ENCODE measurements at places on chromosomes 3 and 15. TPM values are rescaled to one million over a fixed set of nuclear protein-coding genes. Genes with fewer than 3 reads are reported as not detected.

DNA sequence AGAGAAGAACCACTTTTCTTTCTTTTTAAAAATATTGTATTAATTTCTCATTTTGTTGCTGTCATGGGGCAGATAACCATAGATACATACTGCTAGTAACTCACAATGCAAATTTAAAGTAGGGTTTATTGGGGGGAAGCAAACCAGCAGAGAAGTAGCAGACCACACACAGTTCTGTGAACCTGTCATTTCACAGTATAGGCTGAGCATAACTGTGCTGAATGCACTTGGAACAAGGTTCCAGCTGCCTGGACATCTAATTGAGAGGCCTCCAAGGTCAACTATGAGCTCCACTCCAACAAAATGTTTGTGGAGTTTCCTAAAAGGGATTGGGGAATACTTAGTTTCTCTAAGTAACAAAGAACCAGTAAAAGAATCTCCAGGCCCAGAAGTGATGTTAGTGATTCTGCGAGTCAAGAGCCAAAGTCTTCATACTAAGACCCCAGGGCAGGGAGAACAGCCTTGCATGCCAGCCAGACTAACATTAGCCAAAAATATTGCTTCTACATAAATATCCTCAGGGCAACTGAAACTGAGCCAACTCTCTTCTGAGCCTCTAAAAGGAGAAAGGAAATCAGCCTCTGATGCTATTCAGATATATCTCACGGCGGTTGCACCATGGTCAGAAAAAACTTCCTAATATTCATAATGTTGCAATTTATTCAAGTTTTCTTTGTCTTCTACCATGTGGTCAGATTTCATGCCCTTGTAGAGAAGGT, 856.4 kb upstream of the ALCAM start:
- no peak for DNase-seq

GRCh38 chr15:35062738-35063099, 22.4 kb downstream of the NANOGP8 start:
- no peak for DNase-seq

RGMA gene
- 0.90 TPM for total RNA-seq

DNA sequence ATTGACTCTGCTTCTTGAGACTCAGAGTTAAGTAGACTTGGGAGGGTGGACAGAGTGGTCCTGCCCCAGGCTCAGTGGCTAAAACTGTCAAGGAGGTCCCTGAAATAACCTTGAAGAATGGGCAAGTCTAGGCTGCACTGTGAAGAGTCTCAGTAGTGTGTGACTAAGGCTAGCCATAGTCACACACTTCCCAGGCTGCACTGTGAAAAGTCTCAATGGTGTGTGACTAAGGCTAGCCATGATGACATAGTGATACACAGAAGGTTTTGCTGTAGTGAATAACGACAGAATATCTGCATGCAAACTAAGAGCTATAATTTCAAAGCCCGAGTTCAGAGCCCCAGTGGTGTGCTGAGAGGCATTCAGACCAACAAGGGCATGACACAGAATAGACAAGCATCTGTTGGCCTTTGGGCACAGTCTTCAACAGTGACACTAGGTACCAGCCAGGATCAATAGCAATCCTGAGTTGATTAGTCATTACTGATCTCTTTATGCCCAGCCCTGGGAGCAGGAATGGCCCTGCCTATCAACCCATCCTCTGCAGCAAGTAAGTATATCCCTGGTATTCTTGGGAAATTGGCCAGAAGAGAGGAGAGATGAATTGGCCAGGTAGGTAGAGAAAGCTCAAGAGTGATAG, 72.4 kb upstream of the BBX start:
- no peak for DNase-seq

TM4SF18 gene
- total RNA-seq = 2.1 TPM

DNA sequence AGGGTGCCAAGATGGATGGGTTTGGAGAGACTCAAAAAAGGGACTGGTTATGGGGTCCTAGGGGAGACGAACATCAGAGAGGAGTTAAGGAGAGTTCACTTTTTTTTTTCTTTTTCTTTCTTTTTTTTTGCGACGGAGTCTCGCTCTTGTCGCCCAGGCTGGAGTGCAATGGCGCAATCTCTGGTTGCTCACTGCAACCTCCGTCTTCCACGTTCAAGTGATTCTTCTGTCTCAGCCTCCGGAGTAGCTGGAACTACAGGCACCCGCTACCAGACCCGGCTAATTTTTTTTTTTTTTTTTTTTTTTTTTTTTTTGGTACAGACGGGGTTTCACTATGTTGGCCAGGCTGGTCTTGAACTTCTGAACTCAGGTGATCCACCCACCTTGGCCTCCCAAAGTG, 1.2 kb downstream of the SPINT1 start:
- no peak for DNase-seq

DNA sequence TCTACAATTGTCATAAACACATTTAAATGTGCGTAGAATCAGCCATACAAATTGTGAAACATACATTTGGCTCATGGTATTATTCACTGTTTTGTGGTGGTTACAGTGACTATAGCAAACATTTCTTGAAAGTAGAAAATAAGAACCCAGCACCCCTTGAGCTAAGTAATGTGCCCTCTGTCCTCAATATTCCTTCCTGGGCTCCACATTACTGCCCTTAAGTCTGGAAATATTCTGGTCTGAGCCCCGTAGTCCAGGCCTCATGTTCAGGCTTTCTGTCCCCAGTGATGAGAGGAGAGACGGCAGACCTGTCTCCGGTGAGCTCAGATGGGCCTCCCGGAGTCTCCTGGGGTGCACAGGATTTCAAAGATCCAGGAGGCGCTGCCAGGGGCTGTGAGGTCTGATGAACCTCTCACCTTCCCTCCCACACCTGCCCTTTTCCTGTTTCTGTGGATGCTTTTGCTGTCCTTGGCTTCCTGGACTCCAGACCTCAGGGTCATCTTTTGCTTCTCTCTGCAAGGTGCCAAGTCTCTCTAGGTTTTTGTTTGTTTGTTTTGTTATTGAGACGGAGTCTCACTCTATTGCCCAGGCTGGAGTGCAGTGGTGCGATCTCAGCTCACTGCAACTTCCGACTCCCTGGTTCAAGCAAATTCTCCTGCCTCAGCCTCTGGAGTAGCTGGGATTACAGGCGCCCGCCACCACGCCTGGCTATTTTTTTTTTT, 8.8 kb upstream of the MUC20 start:
- no peak for DNase-seq

GRCh38 chr15:41494922-41495735, 1.5 kb downstream of the ITPKA start:
- no peak for DNase-seq

Data from A172 (cell line).